Stimulated activated CD4-positive, alpha-beta T cell treated with anti-CD3 and anti-CD28 coated beads, Interleukin-1b, Interleukin-23, amount 100 ng/mL, for 48 hours (primary cell): ENCODE measurements at places on chromosomes 11 and 22.

- no peak for DNase-seq
Observed at GRCh38 chr11:62398011-62398994, 20.5 kb upstream of the SCGB1A1 start.

DNA sequence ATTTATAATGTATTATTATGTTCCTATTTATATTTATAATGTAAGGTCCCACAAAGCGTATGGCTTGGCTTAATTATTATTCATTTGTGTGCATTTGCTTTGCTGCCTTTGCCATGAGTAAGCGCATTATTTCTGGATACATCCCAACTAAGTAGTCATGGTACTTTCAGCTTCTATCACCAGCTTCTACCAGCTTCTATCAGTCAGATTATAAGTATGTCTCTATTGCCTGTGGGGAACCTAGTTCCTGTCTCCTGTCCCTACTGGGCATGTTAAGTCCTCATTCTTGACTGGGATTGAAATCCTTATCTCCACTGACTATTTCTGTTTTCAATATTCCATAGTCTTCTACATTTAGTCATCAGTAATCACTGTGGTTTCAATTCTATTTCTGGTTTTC, 33.5 kb upstream of the OR10W1 start:
- DNase-seq = no peak

- DNase-seq = no peak
Observed at GRCh38 chr11:108491936-108492335, 6.2 kb downstream of the POGLUT3 start.

- no peak for DNase-seq
Observed at GRCh38 chr11:88370782-88371181, 33.2 kb upstream of the CTSC start.

- no peak for DNase-seq
Observed at GRCh38 chr11:65766535-65766934, 14.2 kb downstream of the AP5B1 start.

DNA sequence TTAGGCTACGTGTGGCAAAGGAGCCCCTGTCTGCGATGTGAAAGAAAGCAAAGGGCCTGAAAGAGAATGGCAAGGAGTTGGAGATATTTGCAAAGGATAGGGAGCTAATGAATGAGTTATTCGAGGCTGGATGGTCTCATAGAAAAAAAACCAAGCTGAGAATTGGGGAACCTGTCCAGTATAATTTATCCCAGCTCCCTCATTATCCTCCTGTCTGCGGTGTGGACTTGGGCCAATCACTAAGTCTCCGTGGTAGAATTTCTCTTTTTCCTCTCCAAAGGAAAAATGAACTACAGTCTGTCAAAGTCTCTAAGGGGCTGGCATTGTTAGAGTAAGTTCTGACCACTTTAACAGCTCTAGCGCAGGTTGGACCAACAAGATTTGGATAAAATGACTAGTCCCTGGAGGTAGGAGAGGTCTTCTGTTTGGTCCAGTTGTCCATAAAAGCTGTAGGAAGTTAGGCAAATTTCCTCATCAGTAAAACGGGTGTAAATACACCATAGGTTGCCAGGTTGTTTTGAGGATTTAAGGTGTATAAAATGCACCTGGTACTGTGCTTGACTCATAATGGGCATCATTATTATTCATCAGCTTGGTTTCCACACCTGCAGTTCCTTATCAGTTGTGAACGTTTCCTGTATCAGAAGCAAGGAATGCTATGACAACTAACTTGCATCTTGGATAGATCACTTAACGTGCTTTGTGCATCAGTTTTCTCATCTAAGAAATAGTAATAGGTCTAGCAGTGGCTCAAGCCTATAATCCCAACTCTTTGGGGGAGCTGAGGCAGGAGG, 10.3 kb upstream of the CDON start:
- no peak for DNase-seq

- no peak for DNase-seq
Observed at GRCh38 chr11:20488352-20488751, 100.8 kb downstream of the PRMT3 start.
